ENCODE measurements at places on chromosomes 4 and X. TPM values are rescaled to one million over a fixed set of nuclear protein-coding genes. Genes with fewer than 3 reads are reported as not detected.

DNA sequence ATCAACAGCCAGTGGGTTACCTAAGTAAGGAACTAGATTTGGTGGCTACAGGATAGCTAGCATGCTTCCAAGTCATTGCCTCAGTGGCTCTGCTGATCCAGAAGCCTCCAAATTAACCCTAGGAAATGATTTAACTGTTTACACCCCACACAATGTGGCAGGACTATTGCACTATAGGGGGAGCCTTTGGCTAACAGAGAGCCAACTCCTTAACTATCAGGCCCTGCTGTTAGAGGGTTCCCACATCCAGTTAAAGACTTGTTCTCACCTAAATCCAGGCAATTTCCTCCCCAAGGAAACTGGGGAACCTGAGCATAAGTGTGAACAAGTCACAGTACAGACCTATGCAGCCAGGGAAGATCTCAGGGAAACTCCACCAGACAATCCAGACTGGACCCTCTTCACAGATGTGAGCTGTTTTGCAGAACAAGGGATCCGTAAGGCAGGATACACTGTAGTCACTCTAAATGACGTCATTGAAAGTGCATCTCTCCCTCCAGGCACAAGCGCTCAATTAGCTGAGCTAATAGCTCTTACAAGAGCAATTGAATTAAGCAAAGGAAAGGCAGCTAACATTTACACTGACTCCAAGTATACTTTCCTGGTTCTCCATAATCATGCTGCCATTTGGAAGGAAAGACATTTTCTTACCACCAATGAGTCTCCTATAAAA is 185.3 kb upstream of the SPOCK3 start:
- no peak for DNase-seq

GRCh38 chrX:113548308-113549015 is 707.8 kb upstream of the AMOT start:
- no peak for DNase-seq

DNA sequence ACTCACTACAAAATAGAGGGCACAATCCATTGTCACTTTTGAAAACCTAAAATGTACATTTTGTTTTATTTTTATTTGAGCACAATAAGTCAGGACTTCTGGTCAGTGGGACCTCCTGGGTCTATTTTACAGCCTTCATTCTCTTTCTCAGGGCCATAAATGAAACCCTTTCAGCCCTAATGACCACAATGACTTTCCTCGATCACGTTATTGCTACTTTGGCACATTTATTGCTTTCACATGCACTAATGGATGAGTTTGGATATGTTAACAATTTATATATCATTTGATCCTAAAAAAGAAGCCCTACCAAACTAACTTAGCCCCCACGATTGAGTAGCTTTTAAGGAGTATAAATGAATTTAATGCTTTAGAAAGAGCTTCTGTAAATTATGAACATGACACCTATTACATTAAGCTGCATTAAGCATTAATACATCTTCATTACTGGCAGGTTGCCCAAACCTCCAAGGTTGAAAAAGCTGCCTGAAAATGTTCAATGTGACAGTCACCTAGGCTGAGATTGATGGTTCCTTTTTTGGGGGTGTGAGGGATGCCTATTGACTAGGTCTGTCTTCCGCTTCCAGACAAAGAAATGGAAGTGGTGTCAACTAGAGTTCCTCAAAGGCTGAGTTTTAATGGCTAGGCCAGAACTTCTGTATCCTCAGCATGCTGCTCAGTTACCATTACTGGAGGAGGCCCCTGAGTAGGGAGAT is 296.4 kb downstream of the GPAT3 start:
- DNase-seq = no peak

DNA sequence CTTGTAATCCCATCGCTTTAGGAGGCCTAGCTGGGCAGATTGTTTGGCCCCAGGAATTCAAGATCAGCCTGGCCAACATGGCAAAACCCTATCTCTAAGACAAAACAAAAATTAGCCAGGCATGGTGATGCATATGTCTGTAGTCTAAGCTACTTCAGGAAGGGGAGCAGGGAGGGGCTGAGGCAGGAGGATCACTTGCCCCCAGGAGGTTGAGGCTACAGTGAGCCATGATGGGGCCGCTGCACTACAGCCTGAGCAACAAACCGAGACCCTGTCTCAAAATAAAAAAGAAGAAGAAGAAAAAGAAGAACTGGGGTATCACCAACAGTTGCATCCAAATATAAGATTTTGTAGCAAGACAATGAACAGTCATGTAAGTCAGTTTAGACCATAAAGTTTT is 47.3 kb upstream of the NFKB1 start:
- no peak for DNase-seq

GRCh38 chr4:175622887-175623286 is 189.2 kb downstream of the GPM6A start:
- DNase-seq = no peak

GRCh38 chrX:116607776-116608175 is 145.0 kb upstream of the CT83 start:
- DNase-seq = no peak

- no peak for DNase-seq
Observed at GRCh38 chr4:171710743-171711142, 102.5 kb upstream of the GALNTL6 start.

GRCh38 chr4:153274967-153275366 is 69.5 kb upstream of the MND1 start:
- DNase-seq = no peak

- no peak for DNase-seq
Observed at GRCh38 chrX:28675173-28675572, 87.9 kb downstream of the IL1RAPL1 start.

- DNase-seq = no peak
Observed at GRCh38 chr4:16437836-16438235, 211.6 kb upstream of the TAPT1 start.

- peak; percentile 42 for DNase-seq
Observed at GRCh38 chrX:135596495-135596894, 76.0 kb downstream of the INTS6L start.

- DNase-seq = peak; percentile 17
Observed at GRCh38 chr4:1512738-1513660, 106.8 kb upstream of the NKX1-1 start.

- no peak for DNase-seq
Observed at GRCh38 chr4:23388255-23388654, 501.6 kb downstream of the PPARGC1A start.

DNA sequence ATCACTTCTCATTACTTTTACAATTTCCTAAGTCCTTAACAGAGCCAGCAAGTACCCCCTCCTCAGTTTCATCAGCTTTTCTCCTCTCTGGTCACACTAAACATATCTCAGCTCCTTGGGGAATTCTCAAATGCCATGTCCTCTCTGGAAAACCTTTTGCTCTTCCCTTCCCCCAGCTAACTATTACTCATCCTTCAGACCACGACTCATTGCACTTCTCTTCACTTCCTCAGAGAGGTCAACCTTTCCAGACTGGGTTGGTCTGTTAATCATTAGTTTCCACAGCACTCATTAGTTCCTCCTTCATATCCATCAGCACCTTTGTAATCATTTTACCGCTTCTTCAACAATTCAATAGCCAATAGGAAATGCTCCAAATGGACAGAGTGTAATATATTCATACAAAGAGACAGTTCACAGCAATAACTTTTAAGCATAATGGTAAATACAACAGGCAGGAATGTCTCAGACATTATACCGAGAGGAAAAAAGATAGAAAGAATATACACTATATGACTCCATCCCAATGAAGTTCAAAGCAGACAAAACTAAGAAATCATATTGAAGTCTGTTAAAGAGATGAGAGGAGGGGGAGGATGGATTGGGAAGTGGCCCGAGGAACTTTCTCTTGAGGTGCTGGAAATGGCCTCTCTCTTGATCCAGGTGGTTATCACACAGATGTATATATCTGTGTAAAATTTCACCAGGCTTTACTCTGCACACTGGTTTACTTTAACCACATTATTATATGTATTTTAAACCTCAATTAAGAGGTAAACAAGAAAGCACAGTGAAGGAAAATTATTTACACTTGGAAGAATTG is 39.6 kb downstream of the DDX60L start:
- DNase-seq = no peak

DNA sequence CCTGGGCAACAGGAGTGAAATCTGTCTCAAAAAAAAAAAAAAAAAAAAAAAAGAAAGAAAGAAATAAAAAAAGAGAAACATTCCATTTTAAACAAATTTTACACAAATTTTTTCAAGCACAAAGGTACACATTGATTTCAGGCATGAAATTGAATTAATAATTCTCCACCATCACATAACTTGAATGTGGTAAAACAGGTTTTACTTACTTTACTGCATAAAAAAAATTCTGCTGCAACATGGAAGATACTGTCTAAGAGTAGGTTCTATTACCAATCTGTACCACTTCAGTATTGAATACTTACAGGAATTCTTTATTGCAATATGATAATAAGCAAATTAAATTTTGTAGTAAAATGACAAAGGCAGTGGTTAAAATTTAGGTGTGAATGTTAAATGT is 271.6 kb upstream of the ARSJ start:
- DNase-seq = no peak

DNA sequence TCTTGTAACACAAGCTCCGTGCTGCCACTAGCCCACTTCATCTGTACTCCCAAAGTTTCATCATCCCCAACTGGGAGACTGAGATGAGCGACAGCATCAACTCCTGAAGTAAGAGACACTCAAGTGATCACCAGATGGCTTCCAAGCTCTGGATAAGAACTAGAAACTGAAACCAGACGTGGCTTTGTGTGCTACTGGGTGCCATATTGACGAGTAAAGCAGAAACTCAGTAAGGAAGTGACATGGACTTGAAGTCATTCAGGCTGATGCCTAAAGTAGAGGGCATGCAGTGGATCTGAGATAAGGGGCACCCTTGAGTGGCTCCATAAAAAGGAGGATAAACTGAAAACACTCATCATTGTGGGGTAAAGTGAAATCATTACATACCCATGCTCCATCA is 72.4 kb downstream of the PCYT1B start:
- no peak for DNase-seq

GRCh38 chr4:60450054-60450453 is 750.1 kb upstream of the ADGRL3 start:
- no peak for DNase-seq

GRCh38 chr4:74531963-74532794 is 87.2 kb downstream of the AREG start:
- no peak for DNase-seq

DNA sequence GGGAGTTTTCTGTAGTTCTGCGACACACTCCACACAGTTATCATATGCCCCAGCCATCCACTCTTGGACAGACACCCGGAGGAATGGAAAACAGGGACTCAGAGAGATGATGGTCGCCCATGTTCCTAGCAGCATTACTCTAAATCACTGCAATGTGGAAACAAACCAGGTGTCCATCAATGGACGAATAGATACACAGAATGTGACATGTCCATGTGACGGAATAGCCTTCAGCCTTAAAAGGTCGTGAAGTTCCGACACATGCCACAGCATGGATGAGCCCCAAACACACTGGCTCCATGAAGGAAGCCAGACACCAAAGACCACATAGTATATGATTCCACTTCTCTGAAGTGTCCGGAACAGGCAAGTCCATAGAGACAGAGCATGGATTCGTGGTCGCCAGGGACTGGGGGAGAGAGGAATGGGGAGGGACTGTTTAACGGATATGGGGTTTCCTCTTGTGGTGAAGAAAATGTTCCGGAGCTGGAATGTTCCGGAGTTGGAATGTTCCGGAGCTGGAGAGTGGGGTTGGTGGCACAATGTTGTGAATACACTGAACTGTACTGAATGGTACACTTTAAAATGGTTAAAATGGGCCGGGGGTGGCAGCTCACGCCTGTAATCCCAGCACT is 28.7 kb upstream of the AFAP1 start:
- DNase-seq = no peak

- no peak for DNase-seq
Observed at GRCh38 chrX:41381685-41382084, 47.7 kb downstream of the DDX3X start.

DNA sequence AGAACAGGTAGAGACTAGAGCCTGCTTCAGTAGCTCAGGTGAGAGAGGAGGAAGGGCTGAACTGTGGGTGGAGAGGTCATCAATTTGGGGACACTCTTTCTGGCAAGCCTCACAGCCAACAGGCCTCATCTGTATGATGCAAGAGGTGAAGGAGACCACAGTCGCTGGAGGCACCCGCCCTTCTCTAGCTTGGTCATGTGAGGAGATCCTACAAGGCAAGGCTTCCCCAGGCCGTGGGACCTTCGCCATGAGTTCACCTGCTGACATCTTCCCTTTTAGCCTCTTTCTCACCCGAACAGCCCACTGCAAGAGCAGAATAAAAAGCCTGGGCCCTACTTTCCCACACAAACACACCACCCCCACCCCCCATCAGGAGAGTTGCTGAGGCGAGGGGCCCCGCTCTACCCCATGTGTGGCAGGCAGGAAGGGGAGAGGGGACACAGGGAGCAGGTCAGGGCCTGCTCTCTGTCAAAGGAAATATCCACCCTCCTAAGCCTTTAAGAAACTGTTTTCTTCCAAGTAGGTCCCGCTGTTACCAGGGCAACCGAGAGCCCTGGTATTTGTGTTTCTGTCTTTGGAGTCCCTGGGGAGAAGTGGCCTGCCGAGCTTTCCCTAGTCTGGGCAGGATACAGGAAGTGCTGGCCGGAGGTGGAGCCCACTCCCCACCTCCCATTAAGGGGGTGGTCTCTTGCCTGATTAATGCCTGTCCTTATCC is 8.1 kb downstream of the RTL5 start:
- no peak for DNase-seq

DNA sequence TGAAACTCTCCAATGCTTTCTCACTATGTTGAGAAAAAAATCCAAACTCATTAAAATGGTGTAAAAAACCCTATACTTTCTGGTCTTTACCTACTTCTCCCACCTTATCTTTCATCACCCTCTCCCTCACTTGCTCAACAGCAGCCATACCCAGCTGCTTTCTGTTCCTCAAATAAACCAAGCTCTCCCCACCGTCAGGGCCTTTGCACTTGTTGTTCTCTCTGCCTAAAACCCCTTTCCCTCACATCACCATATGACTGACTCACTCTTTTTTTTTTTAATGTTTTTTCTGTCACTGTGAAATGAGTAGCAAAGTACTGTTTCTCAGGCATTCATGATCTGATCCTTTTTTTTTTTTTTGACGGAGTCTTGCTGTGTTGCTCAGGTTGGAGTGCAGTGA is 122.3 kb upstream of the TMEM164 start:
- no peak for DNase-seq

GRCh38 chr4:124883632-124884031 is 171.1 kb upstream of the ANKRD50 start:
- no peak for DNase-seq

GRCh38 chr4:152870606-152871005 is 65.5 kb upstream of the FHDC1 start:
- DNase-seq = no peak

The REELD1 gene
- total RNA-seq = 0.30 TPM

The GPR78 gene
- total RNA-seq = 0.48 TPM

The SEL1L3 gene
- total RNA-seq = 17.9 TPM

The LANCL3 gene
- 5.1 TPM for total RNA-seq

The FAAH2 gene
- total RNA-seq = 5.6 TPM

The SFRP2 gene
- 7.5 TPM for total RNA-seq

The RPA4 gene
- total RNA-seq = 0.63 TPM

The SHISA3 gene
- total RNA-seq = 0.87 TPM

The PPP1R3F gene
- 59.4 TPM for total RNA-seq

The GAGE1 gene
- not detected for total RNA-seq

The BLTP1 gene
- 165 TPM for total RNA-seq

The HTR2C gene
- total RNA-seq = 3.2 TPM

The IL2 gene
- total RNA-seq = not detected

The CSAG1 gene
- not detected for total RNA-seq

The CCKAR gene
- total RNA-seq = not detected

The KLKB1 gene
- total RNA-seq = 4.8 TPM

All from dorsolateral prefrontal cortex (tissue), 122 donors.